Stimulated activated CD4-positive, alpha-beta T cell treated with anti-CD3 and anti-CD28 coated beads, TNF-alpha, amount 100 ng/mL, for 4 hours (primary cell): ENCODE measurements at places on chromosomes 11 and 22.

GRCh38 chr11:119635776-119636175 lies 93.2 kb downstream of the NECTIN1 start:
- no peak for DNase-seq

DNA sequence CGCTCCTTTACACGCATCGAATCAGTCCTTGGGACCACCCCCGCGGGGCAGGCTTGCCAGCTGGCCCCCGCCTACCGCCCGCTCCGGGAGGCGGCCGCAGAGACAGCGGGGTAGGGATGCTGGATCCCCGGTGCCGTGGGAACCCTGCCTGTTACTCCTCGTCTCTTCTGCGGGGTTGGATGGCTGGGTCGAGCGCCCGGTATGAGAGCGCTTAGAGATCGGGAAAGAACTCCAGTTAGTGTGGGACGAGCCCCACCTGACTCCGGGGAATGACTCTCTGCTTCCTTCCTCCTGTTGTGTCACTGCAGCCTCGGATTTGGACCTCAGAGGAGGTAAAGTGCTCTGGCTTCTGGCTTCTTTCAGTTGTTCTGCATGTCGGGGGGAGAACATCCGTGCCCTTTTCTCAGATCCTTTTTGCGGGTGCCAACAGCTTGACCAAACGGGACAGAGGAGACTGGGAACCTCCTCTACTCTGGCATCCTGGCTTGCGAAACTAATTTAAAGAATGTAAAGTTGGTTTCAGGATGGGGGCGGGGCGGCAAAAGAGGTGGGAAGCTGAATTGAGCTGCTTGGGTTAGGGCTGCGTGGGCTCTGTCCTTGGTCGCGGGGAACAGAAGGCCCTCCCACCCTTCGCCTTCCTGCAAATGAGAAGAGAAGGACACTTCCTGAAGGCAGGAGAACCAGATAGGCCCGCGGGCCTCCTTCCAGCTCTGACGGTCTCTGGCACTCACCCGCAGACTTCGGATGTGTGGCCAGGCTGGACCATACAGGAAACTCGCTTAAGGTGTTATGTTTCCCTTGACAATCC lies 938 bp downstream of the LAYN start:
- DNase-seq, result no peak

- DNase-seq, result no peak
Observed at GRCh38 chr11:103397369-103397768, 288.1 kb downstream of the DYNC2H1 start.

DNA sequence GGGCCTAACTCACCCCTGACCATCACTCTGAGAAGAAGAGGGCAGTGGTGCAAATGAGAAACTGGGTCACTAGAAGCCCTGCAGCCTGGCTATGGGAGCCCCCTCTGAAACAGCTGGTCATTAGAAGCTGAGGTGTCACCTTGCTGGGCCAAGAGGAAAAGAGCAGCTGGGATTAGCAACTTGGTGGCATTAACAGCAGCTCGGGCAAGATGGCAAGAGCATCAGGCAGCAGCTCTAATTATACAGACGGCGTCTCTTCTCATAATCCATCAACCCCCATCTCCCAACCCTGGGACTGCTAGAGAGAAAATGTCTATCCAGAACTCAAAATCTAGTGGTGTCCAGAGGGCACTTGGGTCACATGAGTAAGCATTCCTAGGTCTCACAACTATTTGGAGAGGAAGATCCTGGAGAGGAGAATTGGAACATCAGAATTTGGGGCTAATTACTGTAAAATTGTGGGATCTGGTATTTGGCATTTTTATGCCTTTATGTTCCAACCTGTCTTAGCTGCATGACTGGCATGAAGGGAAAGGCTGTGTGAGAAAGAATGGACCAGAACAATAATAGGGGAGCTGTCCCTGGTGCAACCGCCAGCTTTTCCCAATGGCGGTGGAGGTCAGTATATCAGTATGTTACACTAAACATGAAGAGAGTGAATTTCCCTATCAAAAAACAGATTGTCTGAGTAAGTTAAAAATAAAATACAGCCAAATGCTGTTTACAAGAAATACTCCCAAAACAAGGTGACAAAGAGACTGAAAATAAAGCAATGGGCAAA lies 7.6 kb upstream of the LMO1 start:
- DNase-seq, result no peak

DNA sequence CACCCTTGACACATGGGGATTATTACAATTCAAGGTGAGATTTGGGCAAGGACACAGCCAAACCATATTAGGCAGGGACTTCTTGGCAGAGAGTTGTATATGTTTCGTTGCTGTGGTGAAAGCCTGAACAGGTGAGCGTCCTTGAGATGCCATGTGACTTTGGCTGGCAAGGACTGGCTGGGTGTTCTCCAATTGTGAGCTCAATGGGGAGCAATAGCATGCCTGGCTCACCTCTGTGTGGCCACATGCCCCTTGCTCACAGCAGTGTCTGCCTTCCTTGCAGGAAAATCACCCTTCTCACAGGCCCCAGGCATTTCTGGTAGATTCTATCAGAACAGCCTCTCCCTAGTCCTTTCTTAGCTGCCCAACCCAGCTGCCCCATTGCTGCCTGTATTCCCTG lies 105.5 kb downstream of the PARVA start:
- no peak for DNase-seq

DNA sequence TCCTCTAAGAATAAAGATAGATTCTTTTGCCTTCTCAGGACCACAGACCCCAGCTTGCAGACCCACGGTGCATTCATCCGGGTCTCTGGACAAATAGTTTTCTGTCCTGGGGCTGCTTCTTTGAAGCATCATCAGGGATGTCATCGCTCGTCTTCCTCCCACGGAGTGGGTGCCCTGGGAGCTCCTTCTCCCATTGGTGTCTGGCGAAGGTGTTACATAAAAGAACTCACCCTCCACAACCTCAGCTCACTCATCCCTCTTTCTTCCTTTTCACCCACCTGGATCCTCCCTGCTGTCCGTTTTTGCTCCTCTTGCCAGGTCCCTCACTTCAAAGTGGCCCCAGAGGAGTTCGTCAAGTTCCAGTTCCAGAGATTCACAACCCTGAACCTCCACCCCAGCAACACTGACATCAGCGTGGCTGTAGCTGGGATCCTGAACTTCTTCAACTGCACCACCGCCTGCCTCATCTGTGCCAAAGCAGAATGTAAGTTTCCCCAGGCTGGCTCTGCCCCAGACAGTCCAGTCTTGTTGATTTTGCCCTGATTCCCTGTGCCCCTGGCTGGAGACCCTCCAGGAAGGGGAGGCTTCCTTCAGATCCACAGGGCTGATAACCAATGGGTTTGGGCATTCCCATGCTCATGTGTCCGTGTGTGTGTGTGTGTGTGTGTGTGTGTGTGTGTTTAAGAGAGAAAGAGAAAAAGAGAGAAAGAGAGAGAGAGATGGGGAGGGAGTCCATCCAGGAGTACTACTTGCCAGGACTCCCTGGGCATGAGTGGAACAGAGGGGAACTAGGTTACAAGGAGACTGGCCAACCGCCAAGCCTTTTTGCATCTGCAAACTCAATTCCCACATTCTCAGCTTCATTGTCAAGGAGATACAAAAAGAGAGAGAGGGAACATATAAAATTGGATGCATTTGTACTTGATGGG lies 204.2 kb upstream of the TBCEL start:
- no peak for DNase-seq
